ENCODE measurements at places on chromosomes 7 and 10.

DNA sequence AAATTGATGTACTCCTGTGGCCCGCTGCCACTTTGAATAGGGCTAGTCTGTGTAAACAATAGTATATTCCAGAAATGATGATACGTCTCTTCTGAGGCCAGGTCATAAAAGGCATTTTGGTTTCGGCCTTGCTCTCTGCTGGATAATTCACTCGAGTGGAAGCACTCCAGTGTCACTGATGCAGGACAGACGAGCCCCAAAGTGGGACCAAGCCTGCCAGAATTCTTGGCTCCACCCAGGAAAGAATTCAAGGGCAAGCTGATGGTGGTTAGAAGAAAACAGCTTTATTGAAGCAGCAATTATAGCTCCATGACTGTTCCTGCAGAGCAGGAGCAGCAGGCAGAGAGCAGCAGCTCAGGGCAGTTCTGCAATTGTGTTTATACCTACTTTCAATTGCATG lies 717.6 kb downstream of the GRM8 start:
- DNase-seq = no peak

DNA sequence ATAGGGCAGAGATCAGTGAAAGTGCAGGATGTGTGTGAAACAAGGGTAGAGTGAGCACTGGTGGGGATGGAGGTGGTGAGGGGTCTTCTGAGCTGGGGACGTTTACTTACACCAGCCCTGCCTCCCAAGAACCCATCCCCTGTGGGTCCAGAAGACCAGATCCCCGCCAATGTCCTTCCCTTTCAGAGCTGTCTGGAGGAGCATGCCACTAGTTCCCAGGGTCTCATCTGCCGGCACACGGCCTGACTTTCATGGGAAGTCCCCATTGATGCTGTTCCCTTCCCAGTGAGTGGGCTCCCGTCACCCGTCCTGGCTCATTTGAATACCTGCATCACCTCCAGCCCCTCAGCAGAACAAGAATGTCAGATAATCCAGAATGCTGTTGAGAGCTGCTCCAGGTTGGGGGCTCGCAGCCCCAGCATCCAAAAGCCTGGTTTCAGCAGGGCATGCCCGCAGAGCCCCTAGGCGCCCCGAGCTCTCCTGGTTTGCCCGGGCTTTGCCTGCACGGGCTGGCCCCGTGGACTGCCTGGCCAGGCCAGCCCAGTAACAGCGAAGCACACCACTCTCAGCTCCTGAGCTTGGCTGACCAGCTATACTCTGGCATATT lies 246.7 kb downstream of the MGMT start:
- no peak for DNase-seq

- no peak for DNase-seq
Measured at GRCh38 chr10:101894742-101895141, 51.1 kb upstream of the KCNIP2 start.

GRCh38 chr7:81030472-81030871 lies 111.6 kb upstream of the SEMA3C start:
- DNase-seq = no peak

- DNase-seq = no peak
Measured at GRCh38 chr10:87916515-87916914, 53.1 kb downstream of the PTEN start.

DNA sequence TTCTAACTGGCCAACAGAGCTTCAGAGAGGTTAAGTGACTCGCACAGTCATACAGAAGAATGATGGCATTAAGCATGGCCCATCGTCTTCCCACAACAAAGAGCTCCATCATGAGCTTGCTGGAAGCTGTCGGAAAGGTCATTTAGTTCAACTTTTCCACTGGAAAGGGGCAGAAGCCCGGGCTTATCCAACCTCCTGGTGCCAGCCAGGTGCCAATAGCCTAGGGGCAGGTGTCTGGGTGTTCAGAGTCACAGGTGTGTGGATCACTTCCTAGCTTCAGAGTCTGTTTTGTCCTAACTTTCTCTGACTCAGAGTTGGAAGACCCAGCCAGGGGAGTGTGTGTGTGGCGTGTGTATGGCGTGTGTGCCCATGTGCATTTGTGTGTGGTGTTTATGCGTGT lies 1.3 kb upstream of the TRPV6 start:
- no peak for DNase-seq

DNA sequence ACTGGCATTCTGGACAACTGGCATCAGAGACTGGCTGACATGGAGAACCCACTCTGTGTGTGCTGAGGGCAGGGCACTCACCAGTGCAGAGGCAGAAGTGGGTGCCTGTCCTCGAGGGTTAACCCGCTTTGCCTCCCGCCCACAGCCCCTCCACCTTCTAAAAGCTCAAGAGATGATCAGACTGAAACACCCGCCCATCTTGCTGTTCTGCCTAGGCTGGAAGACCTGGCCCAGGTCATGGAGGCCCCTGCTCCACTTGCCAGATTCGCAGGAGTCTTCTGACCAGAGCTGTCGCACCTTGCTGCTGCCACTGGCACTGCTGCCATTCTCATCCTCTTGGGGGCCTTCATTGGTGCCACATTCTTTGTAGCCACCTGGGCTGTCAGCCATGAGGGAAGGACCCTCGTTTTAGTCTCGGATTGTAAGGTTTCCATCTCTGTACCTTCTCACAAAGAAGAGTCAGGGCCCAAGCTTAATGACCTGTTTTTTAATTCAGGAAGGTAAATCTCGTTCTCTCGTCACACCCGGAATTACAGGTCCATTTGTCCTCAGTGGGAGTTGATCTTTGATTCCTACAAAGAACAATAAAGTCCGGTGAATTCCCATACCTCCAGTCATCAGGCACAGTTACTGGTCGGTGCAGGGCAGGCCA lies 1.9 kb downstream of the CYREN start:
- DNase-seq = no peak

DNA sequence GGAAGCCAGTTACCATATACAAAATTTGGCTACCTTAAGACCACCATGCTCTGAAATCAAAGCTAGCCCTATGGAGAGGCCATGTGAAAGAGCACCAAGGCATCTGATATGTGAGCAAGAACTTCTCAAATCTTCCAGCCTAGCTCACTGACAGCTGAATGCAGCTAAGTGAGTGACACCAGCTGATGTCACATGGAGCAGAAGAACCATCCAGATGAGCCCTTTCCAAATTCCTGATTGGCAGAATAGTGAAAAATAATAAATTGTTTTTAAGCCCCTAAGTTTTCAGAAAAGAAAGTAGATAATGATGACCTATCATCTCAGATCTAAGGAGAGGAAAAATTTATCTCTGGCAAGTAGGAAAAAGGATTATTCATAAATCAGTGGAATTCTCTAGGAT lies 85.6 kb downstream of the CRTAC1 start:
- DNase-seq = no peak

- DNase-seq = no peak
Measured at GRCh38 chr10:21961847-21962246, 41.7 kb downstream of the DNAJC1 start.

DNA sequence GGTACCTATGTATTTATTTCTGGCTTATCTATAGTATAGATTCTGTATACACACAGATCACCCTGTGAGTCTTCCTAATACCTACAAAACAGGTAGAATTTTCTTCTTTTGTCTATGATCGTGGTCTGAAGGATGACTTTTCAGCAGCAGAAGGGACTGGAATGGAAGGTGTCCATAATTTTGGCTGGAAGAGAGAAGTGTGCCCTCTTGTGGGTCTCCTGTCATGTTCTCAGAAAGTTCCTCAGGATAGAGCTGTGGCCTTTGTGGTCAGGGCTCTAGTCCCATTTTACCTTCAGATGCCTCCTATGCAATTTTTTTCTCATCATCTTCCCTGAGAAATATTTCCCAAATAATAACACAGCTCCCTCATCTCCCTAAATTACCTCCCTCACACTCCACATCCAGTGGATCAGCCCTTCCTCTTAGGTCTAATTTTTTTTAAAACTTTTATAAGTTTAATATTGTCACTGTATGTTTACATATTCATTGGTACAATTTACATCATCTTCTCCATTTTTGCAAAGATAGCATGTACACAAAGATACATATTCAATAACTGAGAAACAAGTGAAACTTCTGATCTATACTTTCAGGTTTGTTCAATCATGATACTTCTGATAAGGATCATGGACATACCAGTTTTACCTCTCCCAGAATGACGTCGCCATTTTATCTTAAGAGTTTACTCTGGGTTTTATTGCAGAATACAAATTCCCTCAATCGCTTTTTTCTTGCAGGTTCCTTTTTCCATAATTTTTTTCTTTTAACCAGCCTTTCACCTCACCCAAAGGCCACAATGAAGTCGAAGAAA lies 112.7 kb downstream of the REEP3 start:
- DNase-seq = no peak

- DNase-seq = peak; percentile 13
Measured at GRCh38 chr10:74437822-74438221, 286.8 kb downstream of the ADK start.

GRCh38 chr7:115831371-115831770 lies 199.2 kb downstream of the TFEC start:
- DNase-seq = no peak
